ENCODE measurements at places on chromosomes 4 and X. TPM values are rescaled to one million over a fixed set of nuclear protein-coding genes. Genes with fewer than 3 reads are reported as not detected.

GRCh38 chr4:25535278-25535677 is 120.4 kb upstream of the SLC34A2 start:
- DNase-seq: no peak

GRCh38 chr4:130608121-130608520 is 1512.2 kb downstream of the C4orf33 start:
- no peak for DNase-seq

GUF1 gene
- total RNA-seq: 21.9 TPM

DNA sequence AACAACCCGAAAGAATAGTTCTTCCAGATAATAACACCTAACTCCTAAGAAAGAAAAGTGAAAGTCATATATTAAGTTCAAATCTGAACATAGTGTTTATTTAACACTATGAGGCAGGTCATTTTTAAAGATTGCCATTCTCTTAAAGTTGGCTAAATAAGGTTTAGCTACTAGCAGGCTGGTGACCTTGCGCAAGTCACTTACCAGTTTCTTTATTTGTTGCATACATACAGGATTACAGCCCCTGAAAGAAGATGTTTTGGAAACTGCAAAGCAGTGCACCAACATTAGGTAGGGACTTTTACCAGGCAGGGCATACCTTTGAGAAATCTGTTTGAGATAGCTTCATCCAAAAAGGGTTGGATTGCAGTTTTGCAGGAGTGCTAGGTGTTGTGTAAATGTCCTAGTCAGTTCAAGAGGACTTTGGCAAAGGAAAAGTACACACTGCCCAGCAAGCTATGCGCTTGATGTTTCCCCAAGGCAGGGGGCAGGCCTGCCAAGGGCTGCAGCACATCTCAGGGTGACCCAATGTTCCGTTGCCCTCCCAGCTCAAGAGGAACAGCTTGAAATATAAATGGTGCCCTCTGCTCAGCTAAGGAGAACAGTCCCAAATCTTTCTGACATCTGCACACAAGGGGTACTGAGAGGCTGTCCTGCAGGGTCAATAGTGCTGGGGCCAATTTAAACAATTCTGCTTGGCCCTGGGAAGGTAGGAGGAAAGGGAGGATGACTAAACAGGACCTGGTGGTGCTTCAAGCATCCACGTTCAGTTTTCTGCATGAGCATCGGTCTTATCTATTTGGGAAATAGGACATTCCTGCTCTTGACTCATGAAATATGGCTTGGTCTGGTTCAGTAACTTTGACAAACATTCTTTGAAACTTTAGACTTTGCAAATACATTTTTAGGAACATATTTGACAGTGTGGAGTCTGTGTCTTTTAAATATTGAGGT is 130.8 kb downstream of the COL4A6 start:
- no peak for DNase-seq

DNA sequence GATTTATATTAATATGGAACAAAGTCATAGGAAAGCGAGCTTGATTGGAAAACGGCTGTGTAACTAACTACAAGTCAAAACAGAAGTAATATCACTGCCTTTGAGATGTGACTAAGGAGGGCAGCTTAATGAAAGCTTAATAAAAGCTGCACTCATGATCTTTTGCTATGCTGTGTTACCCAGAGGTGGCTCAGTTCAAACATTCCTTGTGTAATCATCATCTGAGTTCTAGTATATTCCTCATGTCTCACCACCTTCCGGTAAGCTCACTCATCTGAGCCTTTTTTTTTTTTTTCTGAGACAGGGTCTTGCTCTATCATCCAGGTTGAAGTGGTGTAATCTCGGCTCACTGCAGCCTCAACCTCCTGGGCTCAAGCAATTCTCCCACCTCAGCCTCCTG is 5.0 kb downstream of the GRPEL1 start:
- DNase-seq: no peak

GAGE12J gene
- total RNA-seq: not detected

DNA sequence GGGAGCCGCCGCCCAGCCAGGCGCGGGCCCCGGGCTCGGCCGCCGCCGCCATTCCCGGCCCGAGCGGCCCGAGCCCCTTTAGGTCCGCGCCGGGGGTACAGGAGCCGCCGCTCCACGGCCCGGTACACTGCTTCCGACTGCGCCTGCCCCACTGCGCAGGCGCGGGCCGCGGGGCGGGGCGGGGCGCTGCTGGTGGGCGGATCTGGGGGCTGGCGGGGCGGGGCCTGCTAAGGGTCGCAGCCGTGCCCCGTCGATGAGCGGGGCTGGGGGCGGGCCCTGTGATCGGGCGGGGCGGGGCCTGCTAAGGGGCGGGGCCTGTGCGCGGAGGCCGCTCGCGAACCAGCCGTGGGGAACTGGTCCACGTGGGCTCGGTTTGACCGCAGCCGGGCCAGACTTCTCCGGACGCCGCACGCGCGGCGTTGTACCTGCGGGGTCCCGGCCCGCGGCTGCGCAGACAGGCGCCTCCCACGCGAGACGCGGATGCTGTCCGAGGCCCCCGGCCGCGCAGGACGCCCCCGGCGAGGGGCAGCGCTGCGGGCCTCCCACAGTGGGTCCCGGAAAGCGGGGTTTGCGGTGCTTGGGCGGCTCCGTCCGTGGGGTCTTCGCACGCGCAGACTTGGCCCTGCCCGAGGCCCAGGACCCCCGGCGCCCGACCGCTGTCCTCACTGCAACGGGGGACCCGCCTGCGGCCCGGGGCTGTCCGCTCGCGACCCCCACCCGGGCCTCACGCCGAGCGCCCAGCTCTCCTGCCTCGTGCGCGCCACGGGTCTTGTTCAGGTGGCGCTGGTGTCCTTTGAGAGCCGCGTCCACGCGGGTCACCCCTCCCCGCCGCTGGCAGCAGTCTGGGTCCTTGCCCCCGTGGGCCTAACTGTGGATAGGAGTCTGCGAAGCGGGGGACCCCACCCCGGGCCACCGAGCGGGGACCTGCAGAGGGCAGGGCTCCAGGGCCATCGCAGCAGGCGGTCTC is at the start of gene DGKQ:
DGKQ (minus strand) TSS at position 139 of the 967 bp plus-strand sequence; CDS start at position 52, 87 bp downstream.
- DNase-seq: peak; percentile 100

DNA sequence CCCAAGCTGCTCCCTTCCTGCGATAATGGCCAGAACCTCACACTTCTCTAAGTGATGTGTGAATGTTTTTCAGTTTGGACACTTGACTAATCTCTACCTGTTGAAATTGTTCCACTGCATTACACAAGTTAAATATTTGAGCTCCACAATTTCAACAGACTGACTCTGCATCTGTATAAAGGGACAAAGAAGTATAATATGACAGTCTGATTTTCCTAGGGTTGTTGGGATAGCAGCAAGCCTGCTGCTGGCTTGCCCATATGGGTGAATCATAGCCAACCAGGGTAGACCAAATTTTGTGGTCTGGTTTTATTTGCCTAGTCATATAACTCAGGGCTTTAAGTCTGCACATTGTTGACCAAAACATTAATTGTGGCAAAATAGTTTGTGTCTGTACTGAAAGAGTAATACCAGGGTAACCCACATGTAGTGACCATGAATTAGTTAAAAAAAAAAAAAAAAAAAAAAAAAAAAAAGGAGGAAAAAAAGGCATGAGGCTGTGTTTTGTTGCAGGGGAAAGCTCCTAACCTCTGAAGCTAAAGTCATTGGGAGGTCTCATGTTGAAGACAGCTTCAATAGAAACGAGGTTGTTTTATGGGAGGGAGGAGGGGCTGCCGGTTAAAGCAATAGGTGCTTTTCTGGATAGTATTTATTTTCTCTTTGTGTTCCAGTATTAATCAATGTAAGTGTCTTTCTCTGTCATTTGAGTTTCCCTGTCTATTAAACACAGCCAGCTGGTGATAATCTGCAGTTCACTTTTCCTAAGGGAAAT is 534.2 kb downstream of the RAB28 start:
- DNase-seq: no peak

HAND2 gene
- not detected for total RNA-seq

GRCh38 chrX:136143711-136144110 is 3.6 kb upstream of the FHL1 start:
- DNase-seq: no peak

GRCh38 chrX:150863191-150863590 is 35.3 kb downstream of the CD99L2 start:
- DNase-seq: no peak

DNA sequence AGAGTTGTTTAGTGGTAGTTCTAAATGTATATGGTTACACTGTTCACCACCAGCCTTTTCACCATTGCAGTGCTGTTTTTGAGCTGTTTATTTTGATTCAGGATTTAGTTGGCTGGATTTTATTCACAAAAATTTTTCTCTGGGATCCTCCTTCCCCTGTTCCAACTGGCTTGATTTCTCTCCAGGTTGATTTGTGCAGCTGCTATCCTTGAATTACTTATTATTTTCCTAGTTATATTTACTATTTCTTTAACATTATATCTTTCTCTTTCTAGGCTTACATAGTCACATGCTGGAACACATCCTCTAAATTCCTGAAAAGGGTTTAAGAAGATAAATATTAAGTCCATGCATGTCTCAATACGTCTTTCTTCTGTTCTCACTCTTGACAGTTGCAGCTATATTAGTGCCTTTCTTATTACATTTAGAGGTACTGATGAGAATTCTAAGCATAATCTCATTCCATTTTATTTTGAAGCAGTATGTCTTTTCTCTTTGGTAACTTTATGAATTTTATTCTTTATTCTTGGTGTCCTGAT is 82.2 kb downstream of the SUPT20HL2 start:
- no peak for DNase-seq

- DNase-seq: no peak
Observed at GRCh38 chr4:120071192-120071795, 4.6 kb upstream of the MAD2L1 start.

GRCh38 chr4:1072830-1073446 is 40.4 kb downstream of the RNF212 start:
- peak; percentile 86 for DNase-seq

GRCh38 chr4:114282937-114283336 is 303.5 kb upstream of the ARSJ start:
- DNase-seq: no peak

TIMM17B gene
- 157 TPM for total RNA-seq

POU4F2 gene
- not detected for total RNA-seq

DNA sequence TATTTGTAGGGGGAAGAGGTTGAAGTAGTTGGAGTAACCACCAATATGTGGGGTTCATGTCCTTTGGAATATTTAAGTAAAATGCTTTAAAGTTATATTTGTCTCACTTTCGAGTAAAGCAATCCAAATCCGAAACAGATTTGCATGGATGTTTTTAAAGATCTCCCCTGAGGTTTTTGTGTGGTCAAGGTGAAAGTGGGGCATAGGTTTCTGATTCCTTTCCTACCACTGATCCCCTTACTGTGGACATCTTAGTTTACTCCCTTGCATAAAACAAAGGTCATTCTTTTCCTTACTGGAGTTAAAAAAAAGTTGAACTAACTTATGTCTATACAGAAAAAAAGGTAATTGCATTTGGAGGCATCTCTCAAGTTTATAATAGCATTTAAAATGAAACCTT is 71.9 kb upstream of the PHOX2B start:
- no peak for DNase-seq

GDPD2 gene
- 1.5 TPM for total RNA-seq

- DNase-seq: no peak
Observed at GRCh38 chr4:18022572-18023050, 1.1 kb upstream of the LCORL start.

NUP62CL gene
- 1.9 TPM for total RNA-seq

DNA sequence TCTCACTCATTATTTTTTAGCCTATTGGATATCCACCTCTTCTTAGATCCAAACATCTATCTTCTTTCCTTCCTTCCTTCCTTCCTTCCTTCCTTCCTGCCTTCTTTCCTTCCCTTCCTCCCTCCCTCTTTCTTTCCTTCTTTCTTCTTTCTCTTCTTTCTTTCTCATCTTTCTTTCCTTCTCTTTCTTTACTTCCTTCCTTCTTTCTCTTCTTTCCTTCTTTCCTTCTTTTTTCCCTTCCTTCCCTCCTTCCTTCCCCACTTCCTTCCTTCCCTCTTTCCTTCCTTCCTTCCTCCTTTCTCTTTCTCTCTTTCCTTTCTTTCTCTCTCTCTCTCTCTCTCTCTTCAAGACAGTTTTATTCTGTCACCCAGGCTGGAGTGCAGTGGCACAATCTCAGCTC is 1239.8 kb downstream of the PCDH7 start:
- no peak for DNase-seq

DNA sequence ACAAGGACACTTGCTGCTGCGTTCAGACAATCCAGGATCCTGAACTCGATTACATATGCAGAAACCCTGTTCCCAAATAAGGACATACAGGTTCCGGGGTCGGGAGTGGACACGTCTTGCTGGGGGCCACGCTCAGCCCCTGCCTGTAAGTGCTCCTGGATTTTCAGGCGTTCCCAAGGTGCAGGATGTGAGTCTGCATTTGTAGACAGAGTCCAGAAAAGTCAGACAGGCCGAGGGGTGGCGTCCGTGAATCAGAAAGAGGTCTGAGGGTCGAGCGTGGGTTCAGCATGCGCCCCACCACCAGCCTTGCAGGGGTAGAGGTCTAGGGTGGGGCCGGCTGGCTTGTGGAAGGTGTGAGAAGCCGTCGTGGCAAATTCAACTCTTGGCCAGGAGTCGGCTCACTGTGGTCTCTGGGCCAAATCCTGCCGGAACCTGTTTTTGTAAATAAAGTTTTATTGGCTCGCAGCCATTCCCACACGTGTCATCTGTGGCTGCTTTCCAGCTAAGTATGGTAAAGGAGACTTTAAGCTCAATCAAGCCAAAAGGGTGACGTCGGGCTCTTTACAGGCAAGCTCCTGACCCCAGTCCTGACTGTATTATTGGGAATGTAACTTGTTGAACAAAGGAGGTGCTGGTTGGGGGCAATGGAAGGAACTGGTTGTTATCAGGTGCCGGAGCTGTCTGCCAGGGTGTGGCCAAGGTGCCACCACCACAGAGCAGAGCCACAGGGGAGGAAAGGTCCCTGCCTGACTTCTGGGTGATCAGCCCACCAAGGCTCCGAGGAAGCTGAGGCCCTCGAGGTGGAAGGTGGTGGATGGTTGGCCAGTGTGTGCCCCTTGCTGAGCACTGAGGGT is 7.4 kb downstream of the DOK7 start:
- DNase-seq: peak; percentile 39

DNA sequence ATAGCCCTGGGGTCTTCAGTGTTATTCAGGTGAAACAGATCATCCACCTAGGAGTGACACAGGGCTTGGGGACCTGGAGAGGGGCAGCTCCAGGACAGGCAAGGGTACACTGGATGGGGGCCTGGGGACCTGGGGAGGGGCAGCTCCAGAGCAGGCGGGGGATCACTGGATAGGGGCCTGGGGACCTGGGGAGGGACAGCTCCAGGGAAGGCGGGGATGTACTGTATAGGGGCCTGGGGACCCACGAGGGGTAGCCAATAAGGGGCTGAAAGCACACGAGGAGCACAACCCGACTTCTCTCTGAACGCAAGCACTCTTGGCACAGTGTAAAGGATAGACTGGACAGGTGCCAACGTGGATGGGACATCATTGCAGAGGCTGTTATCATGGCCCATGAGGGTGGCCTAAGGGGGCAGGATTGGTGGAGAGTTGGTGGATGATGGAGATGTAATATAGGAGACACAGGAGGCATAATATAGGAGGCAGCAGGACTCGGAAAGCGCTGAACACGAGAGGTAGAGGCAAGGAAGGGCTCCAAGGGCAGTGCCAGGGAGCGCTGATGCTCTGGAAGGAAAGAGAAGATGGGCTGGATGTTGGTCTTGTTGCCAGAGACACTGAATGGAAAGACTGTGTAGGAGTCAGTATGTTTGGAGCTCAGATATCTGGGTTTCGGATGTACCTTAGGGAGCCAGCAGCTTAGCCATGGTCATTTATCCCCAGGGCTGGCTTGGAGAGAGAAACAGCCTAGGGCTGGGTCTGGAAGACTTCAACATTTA is 37.9 kb upstream of the FGFBP2 start:
- DNase-seq: no peak

TBX22 gene
- 1.3 TPM for total RNA-seq

GRCh38 chr4:81432825-81433224 is 38.9 kb downstream of the RASGEF1B start:
- no peak for DNase-seq
